ENCODE measurements at places on chromosomes 6 and 20. TPM values are rescaled to one million over a fixed set of nuclear protein-coding genes. Genes with fewer than 3 reads are reported as not detected.

DNA sequence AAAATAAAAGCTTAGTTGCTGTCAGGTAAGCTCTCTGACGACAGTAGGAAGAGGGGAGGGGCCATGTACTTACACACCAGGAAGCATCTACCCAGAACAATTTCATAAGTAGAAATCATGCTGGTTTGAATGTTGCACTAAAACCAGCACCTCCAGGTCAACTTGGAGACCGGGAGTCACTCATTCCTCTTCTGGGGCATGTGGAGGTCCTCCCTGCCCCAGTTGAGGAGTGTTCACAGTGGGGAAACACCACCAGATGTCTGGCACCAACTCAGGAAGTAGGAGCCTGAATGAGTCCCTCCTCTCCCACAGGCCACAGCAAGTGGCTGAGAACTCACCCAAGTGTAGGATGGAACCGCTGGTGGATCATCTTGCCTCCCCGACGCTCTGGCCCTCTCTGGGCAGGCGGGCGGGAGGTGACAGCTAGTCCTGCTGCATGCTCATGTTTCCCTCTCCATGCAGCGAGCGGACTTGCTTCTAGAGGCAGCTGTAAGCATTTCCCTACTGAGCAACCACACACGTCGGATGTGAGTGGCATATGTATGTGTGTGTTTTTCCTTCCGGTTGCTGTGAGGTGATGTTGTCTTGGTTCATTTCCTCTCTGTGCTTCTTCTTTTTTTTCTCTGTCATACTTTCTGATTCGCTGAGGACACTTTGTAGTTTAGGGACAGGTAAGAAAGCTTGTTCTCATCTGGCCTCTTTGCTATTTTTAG is 149.5 kb upstream of the NEDD9 start:
- no peak for DNase-seq

GRCh38 chr6:142682985-142683384 is 262.0 kb downstream of the HIVEP2 start:
- DNase-seq: no peak

GRCh38 chr6:20575704-20576451 is 41.6 kb downstream of the CDKAL1 start:
- no peak for DNase-seq

DNA sequence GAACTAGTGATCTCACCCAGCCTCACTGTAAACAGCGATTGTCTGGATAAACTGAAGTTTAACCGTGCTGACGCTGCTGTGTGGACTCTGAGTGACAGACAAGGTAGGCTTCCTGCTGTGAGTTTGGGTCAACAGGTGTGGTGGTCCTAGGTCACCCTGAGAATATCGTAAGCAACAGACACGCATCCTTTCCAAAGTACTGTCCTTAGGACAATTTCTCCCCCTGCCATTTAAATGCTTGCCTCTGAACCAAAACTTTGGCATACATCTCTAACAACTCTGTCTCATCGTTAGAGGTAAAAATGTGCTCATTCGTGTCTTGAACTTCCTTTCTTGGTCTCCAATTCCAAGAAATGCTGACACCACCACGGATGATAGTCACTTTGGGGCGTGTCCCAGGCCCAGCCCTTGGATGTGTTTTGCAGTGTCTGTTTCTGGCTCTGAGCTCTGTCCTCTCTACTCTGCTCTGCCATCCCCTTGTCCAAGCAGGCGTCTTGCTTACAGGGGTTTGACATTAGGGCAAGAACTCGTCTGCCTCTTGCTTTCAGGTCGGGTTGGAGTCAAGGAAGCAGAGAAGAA is 95.5 kb downstream of the EYA2 start:
- peak; percentile 35 for DNase-seq

DNA sequence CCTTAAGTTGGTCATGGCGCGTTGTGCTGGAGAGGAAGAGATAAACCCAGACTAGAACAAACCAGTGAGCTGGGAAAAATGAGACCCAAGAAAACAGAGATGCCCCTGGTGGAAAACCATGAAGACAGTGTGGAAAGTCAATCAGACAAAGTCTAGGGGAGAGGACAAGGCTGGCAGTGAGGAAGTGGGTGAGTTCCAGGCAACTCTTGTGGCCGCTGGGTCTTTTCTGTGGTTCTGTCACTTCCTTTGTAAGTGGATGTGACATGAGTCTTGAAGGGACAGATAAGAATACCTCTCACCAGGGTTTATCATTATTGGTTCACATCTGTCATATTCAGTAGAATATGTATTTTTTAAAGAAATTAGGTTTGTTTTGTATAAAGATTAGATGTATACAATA is 738.4 kb downstream of the DHX35 start:
- no peak for DNase-seq

DNA sequence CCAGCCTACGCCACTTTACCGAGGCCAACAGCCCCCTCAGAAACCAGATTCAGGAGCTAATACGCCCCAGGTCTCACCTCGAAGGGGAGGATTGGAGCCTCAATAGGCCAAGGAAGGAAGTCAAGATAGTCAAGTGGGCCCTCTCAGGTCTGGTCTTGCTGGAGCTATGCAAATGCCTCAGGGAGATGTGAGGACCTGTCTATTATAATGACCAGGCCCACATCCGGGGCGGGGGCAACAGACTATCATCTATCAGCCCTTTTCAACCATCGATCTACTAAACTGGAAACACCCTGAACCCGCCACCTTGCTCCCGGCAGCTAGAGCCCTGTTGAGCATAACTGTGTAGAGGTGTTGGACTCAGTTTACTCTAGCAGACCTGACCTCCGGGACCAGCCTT is 12.7 kb upstream of the GSTA3 start:
- no peak for DNase-seq

DNA sequence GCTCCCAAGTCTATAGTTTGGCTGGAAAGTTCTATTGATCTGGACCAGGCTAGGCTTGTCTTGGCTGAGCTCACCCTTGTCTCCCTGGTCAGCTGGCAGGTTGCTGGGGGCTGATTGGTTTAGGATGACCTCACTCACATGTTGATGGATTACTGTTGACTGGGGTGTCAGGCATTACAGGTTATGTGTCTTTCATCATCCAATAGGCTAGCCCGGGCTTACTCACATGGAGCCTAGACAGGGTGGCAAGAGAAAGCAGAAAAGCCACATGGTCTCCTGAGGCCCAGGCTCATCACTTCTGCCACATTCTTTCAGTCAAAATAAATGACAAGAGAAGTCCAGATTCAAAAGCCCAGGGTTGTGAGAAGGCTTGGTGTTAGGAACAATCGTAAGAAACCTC is 103.5 kb downstream of the BFSP1 start:
- no peak for DNase-seq

Gene GPX5
- not detected for total RNA-seq
